H1 (cell line): ENCODE measurements at places on chromosomes 6 and 20. TPM values are rescaled to one million over a fixed set of nuclear protein-coding genes. Genes with fewer than 3 reads are reported as not detected.

The SALL4 gene
- total RNA-seq: 231 and 235 TPM in 2 replicates

The TSPO2 gene
- not detected in 2 replicates for total RNA-seq

The DNAH8 gene
- not detected in 2 replicates for total RNA-seq

The PRKN gene
- 0.08 and 0.13 TPM in 2 replicates for total RNA-seq

The SLC32A1 gene
- total RNA-seq: 0.15 and 0.33 TPM in 2 replicates

The ZNF831 gene
- total RNA-seq: not detected in 2 replicates

The SLC26A8 gene
- total RNA-seq: 0.56 and 1.1 TPM in 2 replicates

The TUBB2B gene
- total RNA-seq: 599 and 612 TPM in 2 replicates

- DNase-seq: no peak
Observed at GRCh38 chr6:143457563-143458359, 7.2 kb downstream of the PEX3 start.

DNA sequence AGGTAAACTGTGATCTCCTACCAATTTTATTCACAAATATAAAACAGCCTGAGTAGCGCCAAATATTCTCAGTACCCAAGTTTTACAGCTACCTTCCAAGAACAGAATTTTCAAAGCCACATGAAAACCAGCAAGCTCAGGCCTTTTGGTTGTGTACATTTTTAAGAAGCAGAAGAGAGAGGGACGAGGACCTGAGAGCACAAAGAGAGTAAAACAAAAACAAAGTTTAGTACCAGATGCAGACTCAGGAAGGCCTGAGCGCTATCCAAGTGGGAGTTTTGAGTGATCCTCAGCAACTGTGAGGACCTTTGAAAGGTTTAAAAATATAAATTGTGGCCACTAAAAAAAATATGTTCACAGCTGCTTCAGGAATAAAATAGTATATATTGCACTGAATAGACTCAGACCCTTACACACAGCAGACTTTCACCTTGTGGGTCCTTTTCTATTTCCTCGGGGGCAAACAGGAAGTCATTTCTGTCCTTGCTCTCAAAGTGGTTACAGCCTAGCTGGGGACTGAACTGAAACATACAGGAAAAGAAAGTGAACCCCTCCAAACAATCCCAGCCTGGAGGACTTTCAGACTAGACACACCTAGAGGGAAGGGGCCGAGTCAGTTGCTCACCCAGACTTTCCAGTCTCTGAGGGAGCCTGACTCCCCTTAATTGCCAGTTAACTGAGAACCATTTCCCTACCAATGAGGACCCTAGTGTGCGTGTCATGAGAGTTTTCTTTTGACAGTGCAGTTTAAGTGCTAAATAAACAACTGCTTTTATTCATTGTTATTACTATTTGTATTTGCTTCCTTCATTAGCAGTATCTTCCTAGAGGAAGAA lies 48.5 kb upstream of the NT5E start:
- DNase-seq: no peak

DNA sequence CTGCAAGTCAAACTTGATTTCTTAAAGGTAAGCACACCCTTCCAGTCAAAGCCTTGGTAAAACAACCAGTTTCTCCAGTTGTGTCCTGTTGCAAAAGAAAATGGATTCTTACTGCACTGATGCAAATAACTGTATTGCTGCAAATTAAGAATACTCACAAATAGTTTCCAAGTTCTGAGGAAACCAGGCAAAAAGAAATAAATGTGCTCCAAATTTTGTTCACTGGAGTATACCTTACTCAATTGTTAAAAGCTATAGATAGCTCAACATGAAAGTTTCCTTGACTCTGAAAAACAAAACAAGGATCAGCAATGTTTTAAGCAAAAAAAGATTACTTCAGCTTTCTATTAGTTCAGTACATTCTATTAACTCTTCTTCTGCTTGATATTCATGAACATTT lies 75.2 kb downstream of the SLC16A10 start:
- DNase-seq: no peak

- DNase-seq: no peak
Observed at GRCh38 chr20:41329435-41330342, 10.9 kb upstream of the LPIN3 start.

DNA sequence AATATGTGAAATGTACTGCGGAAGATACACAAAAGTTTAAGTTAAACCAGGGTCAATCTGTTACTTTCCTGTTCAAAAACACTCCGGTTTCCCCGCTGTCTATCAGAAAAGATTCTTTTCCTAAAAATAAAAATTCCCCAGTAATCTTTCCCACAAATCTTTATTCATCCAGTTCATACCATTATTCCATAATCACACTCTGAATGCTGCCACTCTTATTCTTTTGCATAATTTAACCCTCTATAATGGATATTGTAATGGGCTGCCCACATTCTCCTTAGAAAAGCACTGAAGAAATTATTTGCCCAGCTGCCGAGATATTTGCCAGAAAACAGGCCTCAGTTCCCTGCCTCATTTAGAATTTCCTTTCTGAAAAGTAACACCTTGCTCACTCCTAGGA lies 68.6 kb downstream of the EPHA7 start:
- DNase-seq: no peak

DNA sequence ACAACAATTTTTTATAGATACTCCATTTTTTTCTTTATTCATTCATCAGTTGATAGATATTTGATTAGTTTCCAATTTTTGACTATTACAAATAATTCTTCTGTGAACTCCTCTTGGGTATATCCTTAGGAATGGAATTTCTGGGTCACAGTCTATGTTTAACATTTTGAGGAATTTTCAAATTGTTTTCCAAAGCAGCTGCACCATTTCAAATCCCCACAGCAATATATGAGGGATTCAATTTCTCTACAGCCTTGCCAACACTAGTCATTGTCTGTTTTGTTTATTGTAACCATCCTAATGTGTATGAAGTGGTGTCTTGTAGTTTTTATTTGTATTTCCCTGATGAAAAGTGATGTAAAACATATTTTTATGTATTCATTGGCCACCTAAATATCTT lies 320.3 kb upstream of the DEFB112 start:
- DNase-seq: no peak

DNA sequence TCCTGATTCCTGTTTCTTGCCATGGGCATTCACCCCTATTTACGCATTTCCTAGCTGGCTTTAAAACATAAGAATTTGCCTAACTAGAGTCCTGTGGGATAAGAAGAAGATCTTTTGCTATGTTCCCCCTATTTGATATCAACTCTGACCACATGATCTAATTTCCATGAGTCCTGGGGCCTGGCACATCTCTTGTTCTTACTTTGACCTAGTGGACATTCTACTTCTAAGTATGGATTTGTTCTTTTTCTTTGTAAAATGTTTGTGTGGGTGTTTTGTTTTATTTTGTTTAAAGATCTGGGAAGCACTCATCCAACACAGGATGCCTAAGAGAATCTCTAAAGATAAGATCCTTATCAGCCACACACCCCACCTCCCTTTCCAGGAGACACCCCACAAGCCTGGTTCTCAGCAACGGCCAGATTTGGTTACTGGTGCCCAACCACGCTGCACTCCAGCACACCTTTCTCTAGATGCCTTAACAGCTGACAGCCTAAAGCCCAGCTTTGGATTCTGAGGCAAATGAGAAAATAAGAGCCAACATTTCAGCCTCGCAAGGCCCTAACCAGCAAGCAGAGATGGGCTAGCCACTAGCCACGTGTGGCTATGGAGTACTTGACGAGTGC lies 74.7 kb downstream of the SLC23A2 start:
- DNase-seq: no peak

DNA sequence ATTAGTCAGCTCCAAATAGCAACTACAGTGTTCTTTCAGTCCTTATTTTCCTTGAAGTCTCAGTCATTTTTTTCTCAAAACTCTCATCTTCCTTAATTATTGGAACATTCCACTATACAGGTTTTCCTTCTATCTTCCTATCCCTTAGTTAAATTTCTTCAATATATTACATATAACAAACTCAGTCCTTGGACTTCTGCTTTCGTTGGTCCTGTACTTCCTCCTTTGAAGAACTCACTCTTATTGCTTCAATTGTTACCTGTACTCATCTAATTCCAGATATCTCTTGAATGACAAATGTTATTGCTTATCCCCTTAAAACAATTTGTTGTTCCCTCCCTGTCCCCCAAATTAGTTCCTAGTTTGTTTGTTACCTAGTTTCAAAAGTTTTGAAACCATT lies 67.7 kb upstream of the NOTCH4 start:
- DNase-seq: no peak

- peak; percentile 75 for DNase-seq
Observed at GRCh38 chr20:21701171-21701876, 4.1 kb upstream of the PAX1 start.

GRCh38 chr20:53574259-53574789 lies 19.3 kb downstream of the ZNF217 start:
- DNase-seq: no peak

DNA sequence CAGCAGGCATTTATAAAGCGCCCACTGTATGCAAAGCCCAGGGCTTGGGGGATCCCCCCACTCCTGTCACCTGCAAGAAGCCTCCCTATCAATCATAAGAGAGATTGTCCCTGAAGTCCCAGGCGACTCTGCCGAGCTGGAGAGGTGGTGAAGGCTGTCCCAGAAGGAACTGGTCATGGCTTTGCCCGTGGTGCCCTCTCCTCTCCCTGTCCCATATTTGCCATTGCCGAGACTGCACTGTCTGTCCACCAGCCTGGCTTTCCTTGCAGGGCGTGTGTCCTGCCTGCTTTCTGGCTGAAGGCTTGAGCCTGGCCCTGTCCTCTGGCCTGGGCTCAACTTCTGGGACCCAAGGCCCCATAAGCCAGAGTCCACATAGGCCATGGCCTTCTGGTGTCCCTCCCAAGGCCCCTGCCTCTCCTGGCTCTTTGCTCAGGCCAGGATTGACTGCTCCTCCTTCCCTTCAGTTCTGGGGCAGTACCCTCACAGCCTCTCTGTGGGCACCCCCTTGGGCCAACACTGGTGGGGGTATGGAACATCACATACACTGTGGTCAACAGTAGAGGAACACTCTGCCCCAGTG lies 46.9 kb downstream of the CPXM1 start:
- no peak for DNase-seq

- DNase-seq: no peak
Observed at GRCh38 chr6:130834482-130835251, 7.5 kb downstream of the SMLR1 start.

DNA sequence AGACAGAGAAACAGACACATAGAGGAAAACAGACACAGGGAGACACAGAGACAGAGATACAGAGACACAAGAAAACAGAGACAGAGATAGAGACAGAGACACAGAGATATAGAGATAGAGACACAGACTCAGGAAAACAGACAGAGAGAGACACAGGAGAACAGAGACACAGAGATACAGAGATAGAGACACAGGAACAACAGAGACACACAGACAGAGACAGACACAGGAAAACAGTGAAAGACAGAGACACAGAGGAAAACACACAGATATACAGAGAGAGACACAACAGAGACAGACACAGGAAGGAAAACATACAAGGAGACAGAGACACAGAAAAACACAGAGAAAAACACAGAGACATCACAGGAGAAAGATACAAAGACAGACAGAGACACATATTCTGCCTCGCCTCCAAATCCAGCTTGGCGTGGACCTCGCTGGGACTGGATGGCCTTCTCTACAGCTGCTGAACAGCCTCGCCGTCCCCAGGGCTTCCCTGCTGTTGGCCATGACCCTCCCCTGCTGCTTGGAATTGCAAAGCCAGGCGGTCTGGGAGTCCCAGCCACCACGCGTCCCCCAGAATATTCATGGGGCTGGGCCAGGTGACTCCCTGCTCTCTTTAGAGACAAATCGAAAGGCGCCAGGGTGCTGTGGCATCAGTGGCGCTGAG lies 36.8 kb downstream of the NTSR1 start:
- DNase-seq: no peak

DNA sequence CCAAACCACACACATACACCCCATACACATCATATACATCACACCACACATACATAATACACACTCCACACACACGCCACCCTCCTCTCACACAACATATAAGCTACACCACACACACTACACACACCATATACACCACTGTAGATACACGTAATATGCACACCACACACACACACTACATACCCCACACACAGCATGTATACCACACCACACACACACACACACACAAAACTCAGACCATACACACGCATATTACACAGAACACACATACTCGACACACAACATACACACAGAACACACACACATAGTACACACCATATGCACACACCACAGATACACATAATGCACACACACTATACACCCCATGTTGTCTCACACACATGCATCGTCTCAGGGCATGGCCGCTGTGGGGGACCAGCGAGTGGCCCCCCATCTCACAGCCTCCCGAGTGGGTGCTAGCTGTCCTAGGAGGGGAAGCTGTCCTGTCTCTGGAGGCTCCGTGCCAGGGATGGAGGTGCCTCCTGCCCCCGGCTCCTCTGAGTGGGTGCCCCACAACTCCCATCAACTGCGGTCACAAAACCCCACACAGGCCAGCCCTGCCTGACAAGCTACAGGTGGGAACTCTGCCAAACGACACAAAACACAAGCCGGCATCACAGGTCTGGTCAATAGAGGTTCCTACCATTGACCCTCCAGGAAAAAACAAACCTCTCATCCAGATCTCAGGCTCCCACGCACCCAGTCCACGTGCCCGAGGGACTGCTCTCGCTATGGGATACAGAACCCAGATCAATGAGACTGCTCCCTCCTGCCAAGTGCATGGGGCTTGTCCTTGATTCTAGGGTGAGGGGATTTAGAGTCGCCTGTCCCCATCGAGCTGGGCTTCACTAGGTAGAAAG lies 49.1 kb downstream of the DACT2 start:
- DNase-seq: no peak

GRCh38 chr20:33444797-33445560 lies 1.4 kb upstream of the SNTA1 start:
- DNase-seq: no peak

DNA sequence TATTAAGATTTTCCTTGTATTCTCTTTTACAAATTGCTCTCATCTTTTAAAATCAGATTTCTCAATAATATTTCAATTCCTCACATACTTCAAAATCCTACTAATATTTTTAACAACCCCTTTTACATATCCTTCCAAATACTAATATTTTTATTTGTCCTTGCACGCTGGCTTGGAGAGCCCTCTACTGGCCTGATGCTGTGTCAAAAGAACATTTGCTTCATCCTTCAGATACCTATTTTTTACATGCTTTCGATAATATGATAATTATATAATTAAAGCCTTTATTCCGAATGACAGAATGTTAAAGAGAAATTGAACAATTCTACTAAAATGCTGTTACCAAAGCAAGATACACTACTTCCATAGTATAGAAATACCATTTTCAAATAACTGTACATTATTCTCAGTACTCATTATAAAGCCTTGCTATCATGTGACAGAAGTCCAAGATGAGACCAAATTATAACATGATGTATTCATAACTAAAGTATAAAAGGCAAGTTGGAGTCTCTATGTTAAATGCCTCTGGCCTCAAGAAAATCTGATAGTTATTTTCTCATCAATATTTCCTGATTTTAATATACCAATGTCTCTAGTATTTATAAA lies 39.0 kb upstream of the PLN start:
- no peak for DNase-seq
